ENCODE measurements at places on chromosomes 2 and 18.

DNA sequence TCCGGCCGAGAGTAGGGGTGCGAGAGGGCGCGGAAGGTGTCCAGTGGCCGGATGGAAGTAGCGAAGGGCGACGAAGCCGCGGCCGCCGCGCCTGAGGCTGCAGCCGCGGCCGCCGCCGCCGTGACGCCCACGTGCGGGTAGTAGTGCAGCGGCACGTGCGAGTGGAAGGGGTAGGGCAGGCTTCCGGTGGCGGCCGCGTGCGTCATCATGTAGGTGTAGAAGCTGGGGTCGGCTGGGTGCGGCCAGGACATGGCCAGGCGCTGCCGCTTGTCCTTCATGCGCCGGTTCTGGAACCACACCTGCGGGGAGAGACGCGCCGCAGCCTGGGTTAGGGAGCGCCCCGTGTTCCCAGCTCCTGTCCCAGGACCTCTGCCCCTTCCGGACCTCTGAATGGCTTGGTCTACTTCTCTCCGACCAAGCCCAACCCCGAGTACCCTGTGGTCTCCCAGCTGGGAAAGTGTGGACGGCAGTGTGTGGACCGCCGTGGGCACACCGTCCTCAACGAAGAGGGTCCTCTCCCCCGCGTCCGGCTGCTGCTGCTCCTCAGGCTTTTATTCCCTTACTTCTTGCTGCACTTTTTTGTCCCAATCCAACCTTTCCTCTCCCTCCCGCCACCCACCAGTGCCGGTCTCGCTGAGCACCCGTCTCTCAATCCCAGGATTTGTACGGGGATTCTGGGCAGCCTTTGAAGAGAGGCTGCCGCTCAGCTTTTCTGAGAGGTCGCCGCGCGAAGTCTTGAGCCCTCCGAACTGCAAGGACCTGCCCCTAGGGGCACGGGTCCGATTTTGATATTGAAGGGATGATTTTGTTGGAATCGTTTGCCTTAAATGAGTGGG is 3.0 kb downstream of the EVX2 start:
- no peak for DNase-seq

DNA sequence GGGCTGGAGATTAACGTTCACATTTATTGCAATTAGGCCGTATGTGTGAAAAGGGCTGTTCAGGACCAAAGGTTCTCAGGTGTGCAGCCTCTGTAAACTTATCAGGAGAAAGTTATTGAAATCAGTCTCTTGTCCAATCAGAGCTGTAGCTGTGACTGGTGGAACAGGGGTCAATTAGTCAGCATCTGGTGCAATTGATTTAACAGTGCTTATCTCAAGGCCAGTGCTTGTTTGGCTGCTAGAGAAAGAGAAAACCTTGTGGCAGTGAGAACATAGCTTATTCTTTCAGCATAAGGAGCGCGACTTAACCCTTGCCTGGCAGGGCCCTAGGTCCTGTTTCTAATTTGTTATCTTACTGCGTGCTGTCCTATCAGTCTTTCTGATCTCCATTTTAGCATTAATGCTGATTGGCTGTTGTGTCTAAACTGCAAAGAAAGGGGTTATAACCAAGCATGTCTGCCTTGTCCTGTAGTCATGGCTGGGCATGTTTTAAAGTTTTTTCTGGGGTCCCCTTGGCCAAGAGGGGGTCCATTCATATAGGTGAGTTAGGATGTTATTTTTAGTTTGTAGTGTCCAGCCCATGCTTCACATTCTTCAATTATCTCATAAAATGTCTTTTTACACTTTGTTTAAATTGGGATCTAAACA is 66.4 kb downstream of the CYB5A start:
- DNase-seq = no peak

DNA sequence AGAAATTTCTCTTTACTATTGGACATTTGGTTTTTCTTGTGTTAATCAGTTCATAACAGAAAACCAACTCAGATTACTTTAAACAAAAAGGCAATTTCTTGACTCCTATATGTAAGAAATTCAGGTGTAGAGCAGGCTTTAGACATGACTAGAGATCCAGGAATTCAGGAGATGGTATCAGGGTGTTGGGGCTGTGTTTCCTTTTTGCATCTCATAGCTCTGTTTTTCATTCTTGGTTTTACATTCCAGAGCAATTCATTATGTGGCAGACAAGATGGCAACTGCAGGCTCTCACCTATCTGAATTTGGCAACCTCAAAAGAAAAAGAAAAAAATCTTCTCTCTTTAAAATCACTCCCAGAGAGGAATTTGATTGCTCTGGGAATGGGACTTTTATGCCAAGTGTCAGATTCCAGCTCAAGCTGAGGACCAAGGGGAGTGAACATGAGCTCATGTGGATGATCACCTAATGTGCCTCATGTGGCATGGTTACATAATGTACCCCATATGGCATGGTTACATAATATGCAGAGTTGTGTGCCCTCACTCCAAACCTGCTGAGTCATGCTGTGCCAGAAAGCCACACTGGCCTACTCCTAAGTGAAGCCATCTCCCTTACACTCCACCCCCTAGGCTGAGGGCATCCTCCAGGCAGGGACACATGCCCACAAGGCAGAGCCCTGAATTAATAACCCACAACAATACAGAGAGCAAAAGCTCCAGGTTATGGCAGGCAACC is 282.7 kb downstream of the MBD2 start:
- DNase-seq = peak; percentile 0

DNA sequence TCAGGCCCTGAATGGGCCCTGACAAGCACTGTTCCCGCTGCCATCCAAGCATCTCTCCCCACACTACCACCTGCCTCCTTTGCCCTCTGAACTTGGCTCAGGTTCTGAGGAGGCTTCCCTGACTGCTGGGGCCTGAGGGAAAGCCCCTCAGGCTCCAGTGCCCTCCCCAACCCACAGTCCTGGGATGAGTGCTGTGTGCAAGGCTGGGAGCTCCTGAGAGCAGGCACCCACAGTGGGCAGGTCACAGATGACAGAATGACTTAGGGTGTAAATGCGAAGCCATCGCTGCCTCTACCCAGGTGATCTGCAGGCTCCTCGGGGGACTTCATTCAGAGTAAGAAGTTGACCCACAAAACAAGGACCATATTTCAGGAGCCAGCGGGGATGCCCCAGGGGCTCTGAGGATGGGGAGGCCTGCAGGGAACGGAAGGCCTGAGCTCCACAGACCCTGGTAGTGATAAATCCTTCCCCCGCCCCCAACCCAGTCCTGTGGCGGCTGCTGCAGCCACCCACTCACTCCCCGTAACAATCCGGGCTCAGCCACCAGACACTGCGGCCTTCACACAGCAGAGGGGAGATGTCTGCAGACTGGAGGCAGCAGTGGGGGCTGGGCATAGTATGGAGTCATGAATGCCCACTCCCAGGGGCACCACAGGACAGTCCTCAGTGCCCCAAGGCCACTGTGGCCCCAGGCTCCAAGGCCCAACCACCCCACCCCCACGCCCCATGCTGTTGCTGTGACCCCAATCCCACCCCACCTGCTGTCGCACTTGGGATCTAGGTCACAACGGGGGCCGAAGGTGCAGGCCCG is 8.9 kb downstream of the BIN1 start:
- DNase-seq = no peak

GRCh38 chr2:195535911-195536522 is 121.0 kb upstream of the SLC39A10 start:
- DNase-seq = peak; percentile 36

DNA sequence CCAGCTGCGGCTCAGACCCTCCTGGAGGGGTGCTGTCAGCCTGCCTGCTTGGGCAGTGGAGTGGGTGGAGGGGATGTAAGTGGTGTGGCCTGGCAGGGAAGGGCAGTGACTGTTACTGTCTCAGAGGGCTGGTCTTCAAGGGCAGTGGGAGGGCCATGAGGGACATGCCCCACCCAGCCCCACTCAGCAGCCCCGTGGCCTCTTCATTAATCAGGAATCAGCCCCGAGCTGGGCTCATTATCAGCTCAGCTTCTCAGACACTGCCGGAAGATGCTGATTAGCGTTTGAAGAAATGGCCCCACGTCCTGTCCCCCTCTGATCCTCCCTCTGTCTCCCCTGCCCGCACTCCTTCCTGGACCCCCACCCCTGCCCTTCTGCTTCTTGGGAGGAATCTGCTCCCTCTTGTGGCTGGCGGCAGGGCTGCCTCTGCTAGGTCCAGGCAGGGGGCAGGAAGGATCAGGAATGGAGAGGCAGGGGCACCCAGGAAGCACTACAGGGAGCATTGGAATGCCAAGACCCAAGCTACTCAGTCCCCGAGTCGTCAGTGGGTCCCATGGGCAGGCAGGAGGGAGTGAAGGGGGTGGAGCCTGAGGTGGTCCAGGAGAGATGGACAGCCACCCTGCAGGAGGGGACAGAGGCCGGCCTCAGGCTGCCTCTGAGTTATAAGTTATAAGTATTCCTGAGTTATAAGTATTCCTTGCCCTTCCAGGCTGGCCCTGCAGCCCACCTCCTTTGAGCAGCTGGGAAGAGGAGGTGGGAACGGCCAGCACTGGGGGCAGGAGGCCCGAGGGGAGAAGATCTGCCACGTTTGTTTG is 7.0 kb downstream of the ASIC4 start:
- DNase-seq = no peak

DNA sequence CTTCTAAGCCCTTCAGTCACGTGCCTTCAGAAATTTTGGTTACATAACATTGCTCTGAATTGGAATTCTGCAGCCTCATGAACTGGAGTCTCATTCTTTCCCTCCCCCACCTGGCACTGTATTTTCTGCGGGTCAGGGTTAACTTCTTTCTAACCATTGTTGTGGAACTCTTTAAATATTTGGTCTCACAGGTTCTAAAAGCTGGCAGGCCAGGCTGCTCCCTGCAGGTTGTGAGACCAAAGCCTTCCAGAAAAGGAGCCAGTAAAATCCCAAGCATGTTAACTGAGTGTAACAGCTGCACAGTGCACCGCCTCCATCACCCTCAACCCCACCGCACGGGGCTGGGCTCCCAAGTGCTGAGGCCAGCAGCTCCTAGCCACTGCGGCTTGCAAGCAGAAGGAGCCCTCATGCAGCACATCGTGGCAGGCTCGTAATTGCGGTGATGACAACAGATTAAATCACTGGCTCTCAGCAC is 174.1 kb upstream of the ALPP start:
- DNase-seq = no peak

- DNase-seq = no peak
Observed at GRCh38 chr18:40469851-40470250, 1485.2 kb upstream of the PIK3C3 start.

GRCh38 chr2:70716131-70716743 is 51.8 kb downstream of the ADD2 start:
- no peak for DNase-seq

- DNase-seq = no peak
Observed at GRCh38 chr2:122266636-122267035, 511.2 kb downstream of the TSN start.

- peak; percentile 10 for DNase-seq
Observed at GRCh38 chr2:232658217-232658785, 24.9 kb downstream of the EFHD1 start.

DNA sequence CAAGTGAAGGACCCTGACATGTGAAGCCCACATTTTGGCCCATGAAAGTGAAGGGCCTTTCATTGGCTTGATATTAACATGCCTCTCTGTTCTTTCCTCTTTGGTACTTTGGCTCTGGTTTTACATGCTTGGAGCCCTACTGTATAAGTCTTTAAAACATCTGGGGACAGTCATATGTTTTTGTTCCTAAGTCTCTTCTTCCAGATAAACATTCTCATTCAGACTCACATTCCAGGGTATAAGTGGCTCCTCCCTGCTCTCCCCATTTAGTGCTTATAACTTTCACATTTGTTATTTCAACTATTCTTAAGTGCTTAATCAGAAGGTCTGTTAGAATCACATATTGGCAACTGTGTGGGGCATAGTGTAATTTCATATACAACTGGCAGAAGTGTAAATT is 1932.2 kb upstream of the CELF4 start:
- no peak for DNase-seq

DNA sequence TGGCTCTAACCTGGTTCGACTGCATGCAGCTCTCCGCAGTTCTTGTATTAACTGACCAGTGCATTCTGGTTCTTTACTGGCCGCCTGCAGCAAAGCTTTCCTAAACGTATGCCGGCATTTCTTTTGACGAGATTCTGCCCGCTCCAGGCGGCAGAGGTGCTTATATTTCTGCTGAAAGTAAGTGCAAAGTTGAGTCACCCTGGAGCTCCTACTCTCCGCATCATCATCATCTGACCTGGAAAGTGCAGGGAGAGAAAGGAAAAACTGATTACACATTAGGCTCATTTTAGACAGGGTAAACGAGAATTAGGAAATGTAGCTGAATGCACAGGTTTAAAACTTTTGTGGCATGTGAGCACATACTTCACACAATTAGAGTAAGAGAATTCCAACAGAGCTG is 57.9 kb downstream of the INO80D start:
- no peak for DNase-seq

GRCh38 chr18:22167471-22168241 is 1.7 kb upstream of the GATA6 start:
- DNase-seq = no peak

DNA sequence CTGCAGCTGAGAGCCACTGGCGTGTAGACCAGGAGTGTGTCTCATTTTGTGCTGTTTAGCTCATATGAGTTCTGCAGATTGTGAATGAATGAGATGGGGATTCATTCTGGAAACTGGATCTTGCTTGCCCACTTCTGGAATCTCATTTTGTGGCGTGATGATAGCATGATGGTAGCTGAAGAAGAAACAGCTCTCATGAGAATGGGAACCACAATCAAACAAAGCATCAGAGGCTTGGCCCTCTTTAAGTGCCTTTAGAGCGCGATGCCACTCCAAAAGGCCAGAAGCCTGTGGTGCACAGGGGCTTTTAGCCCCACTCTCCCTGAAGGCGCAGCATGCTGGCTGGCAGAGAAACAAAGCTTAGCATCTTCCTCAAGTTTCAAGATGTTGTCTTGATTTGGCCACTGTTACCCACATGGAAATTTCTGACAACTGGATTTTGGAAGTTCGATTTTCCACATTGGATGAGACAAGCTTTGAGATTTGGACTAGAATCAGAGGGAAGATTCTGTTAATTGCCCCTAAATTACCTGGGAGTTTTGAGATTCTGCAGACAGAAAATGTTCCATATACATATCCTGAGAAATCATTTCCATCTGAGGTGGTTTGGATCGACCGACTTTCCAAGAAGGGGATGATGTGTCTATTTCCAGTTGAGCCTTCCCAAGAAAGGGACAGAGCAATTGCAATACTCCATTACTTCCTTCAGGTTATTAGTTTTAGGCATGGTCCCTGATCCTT is 234.5 kb downstream of the VAPA start:
- DNase-seq = no peak

DNA sequence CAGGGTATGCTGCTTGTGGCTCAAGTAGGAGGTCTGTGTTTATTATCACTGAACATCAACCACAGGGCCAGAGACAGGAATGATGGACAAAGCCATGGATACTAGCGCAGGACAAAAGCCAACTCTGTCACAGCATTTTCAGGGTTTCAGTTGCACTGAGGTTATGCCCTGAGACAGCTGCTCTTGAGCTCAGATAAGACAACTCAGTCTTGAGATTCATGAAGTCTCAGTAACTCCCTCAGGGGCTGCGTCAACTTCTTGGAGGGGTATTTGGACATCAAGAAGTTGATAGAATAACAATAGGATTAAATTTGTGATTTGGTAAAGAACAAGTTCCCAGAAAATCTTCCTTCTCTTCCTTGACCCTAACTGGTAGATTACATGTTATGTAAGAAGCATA is 287.0 kb upstream of the SLC14A2 start:
- DNase-seq = no peak

- no peak for DNase-seq
Observed at GRCh38 chr18:23635283-23636070, 27.2 kb downstream of the ANKRD29 start.

All from OCI-LY7 (cell line).